ENCODE measurements at places on chromosomes 5 and 9.

- peak; percentile 30 for DNase-seq
These were observed 72.4 kb upstream of the FBXW11 start for GRCh38 chr5:172078726-172079345.

- DNase-seq, result no peak
These were observed 1.4 kb upstream of the N4BP3 start for GRCh38 chr5:178111925-178112324.

- no peak for DNase-seq
These were observed 350.5 kb downstream of the SPOCK1 start for GRCh38 chr5:137148655-137149054.

DNA sequence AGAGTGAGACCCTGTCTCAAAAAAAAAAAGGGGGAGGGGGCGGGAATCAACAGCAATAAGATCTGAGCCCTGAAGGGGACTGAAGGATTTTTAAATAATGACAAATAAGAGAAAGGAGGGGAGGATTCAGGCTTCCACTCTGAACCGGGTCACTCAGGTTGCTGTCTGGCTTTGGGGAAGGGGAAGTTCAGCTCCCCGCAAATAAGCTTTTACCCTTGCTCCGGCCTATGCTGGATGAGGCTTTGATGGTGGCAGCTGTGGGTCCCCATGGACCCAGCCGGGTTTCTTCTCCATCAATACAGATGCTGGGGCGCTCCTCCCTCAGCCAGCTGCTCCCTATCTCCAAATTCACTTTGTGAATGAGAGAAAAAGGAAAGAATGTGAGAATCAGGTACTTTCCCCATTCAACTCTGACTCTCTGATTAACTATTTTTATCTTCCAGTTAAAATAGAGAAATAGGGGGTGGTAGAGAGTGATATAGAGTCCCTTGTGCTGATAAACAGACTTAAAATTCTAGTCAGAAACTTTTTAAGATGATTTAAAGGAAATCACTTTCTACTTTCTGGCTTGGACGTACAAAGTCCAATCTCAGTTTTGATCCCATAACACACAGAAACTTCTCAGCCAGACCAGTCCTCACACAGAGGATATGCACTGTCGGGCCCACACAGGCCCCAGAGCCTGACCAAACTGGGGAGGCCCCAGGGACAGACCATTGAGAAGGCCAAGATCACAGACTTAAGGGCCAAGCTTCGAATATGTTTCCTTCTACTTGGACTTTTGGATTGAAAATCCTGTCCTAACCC, 39.6 kb downstream of the C5orf15 start:
- DNase-seq, result no peak

GRCh38 chr9:135756576-135756975, 54.6 kb downstream of the KCNT1 start:
- DNase-seq, result no peak

DNA sequence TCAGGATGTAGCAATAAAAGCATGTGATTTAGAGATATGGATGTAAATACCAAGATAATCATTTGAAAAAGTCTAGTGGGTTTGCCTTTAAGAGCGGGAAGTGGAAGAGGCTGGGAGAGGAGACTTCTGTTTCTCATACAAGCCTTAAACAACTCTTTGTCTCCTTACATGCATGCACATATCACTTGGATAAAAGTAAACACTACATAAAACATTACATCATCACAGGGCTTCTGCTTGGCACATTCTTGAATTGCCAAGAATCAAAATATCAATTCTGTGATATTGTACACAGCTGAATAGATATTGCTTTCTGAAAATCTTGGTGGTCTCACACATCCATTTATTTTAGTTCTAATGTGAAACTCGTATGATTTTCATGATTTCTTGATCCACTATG, 57.6 kb downstream of the FOXD1 start:
- no peak for DNase-seq

DNA sequence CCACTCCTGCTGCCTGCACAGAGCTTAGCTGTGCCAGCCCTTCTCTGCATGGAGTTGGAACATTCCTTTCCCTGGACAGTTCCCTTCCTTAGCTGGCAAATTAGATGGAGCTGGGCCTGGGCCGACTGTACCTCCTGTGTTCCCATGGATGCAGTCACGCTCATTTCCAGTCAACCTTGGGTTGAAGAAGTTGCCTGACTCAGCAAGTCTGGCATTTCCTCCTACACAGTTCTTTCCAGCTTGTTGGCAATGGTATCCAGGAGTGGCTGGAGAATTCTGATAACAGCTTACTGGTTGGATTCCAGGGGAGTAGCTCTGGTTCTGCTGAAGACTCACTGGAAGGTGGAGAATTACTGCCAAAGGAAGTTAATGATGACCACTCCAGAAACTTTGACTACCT, 9.2 kb upstream of the TAF1L start:
- DNase-seq, result peak; percentile 6

GRCh38 chr5:126931963-126932660, 98.2 kb downstream of the MARCHF3 start:
- DNase-seq, result no peak

GRCh38 chr5:2451100-2451499, 300.4 kb downstream of the IRX2 start:
- no peak for DNase-seq

DNA sequence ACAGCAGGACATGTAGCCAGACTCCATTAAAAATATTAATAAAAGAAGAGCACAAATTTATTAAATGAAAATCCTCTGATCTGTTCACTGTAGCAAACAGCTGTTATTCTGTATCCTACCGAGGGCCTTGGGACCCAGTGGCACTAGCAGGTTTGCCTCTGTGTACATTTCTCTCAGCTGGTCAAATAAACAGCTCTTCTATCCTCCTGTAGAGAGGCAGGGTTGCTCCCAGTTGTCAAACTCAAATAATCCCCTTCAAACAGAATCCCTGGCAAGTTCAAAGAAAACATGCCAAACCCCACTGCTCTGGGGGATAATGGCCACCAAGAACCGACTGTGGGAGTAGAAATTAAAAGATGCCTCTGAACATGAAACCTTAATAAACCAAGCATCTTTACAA, 1262.0 kb upstream of the DMAC1 start:
- no peak for DNase-seq

DNA sequence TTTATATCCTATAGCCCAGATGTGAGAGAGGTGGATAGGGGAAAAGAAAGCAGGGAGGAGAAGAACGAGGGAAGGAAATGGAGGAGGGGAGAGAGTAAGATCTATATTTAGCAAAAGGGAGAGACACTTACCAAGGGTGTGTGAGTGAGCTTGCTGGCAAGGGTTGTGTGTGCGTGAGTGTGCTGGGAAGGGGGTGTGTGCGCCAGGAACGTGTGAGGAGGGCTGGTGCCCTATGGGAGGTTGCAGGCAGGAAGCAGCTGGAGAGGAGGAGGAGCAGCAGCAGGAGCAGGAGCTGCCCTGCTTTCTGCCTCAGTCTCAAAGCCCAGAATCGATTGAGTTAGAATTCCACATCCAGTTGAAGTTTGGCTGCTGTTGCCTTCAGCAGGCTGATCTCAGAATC, 148.3 kb upstream of the RUSC2 start:
- DNase-seq, result peak; percentile 44

- DNase-seq, result no peak
These were observed 72.4 kb downstream of the NEK6 start for GRCh38 chr9:124330011-124330697.

GRCh38 chr5:75568202-75568601, 43.1 kb upstream of the ANKDD1B start:
- no peak for DNase-seq

GRCh38 chr5:29697785-29698414, 1495.6 kb upstream of the CDH6 start:
- no peak for DNase-seq

- DNase-seq, result no peak
These were observed 160.2 kb downstream of the MACROH2A1 start for GRCh38 chr5:135238622-135239452.

DNA sequence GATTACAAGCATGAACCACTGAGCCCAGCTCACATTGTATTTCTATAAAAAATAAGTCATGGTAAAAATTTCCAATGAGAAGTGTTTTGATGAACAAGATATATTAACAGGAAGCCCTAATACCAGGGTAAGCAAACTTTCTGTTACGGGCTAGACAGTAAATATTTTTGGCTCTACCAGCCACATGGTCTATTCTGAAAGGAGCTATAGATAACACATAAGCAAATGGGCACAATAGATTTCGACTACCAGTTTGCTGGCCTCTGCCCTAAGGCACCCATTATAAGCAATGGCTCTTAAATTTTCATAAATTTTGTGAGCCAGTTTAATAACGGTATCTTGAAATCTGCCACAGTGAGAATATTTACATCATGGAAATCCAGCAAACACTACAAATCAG, 8.1 kb downstream of the UBQLN1 start:
- no peak for DNase-seq

GRCh38 chr9:123150708-123151503, 117.4 kb downstream of the GPR21 start:
- no peak for DNase-seq

GRCh38 chr5:127517110-127517479, 345 bp upstream of the PRRC1 start:
- peak; percentile 14 for DNase-seq

GRCh38 chr9:26802921-26803320, 89.7 kb downstream of the CAAP1 start:
- DNase-seq, result no peak

- peak; percentile 6 for DNase-seq
These were observed 11.0 kb downstream of the CDH10 start for GRCh38 chr5:24633715-24634325.

DNA sequence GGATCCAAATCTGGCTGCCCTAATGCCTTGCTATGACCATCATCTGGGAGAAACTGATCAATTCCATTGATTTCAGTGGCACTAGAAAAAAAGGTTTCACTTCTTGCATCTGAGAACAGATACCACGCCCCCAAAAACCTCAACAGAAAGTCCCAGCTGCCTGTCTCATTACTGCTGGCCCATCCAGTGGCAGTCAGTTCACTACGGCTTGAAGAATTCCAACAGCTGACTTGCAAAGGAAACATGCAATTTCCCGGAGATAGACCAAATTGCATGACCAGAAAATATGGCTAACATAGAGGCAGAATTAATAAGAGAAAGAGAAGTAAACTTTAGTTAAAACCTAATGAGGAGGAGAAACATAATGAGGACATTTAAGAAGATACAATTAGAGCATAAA, 48.6 kb downstream of the UGCG start:
- DNase-seq, result no peak

DNA sequence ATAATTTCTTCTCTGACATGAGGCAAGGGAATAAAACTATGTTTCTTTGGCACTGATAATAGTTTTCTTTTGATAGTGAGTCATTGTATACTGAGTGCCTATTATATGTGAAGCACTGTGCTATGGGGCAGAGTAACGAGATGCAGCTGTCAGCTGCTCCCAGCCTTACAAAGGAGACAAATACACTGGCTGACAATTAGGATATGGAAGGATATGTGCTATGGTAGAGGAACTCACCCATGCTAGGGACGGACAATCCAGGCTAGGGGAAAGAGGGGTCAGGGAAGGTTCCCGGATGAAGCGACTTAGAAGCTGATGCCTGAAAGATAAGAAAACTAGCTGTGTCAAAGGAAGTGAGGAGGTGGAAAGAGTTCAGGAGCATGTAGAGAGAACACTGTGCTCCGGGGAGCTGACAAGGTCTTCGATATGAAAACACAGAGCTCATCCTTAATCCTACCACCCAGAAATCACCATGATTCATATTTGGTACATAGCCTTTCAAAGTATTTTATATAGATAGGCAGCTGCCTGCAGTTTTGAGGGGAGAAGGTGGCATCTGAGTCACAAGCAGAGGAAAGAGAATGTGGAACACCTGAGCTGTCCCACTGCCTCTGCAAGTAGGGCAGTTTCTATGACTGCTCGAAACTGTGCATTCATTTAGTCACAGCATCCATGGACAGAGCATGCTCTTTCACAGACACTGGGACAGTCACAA, 12.1 kb downstream of the BSPRY start:
- DNase-seq, result no peak

DNA sequence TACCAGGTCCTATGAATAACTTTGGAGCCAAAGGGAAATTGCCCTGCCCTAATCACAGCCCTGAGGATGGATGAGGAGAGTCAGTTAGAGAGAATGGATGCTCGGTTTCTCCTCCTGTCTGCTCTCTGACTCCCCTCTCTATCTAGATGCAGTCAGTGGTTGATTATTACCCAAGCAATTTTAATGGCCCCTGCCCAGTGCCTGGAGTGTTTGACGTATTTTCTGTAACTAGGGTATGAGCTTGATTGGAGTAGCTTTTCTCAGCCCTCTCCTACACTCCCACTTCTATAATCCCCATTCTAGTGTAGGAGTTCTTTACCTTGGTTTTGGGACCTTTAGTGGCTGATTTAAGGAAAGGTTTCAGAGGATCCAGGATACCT, 60.4 kb downstream of the DOCK2 start:
- DNase-seq, result no peak

DNA sequence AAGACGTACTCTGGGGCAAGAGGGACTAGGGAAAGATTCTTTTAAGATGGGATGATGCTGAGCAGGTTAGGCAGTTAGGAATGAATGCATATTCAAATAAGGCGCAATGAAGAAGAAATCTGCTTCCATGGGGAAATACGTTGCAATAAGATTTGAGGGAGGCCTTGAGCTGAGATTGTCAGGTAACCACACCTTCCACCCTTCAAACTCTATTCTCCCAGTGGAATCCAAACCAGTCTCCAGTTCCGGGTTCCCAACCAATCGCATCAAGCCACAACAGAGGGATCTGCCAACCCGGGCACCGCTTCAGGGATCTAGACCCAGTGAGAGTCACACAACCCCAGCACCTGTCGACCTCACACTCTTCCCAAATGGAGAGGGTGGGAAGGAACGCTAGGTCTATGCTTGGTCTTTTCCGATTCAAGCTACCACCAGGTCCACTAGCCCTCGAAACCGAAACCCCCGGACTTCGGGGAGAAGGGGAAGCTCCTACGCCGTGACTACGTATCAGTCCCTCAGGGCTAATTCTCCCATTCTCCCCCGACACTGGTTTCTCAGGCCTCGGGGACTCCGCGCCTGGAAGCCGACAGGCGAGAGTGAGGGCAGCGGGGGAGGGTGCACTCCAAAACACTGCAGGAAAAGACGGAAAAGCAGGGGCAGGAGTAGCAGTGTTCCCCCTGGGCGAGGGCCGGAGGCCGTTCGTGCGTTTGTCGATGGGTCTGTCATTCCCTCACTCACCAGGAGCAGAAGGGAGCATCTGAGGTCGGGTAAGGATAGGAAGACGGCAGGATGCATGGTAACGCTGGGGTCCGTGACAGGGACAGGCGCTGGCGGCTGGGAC, 534 bp downstream of the ERP44 start:
- peak; percentile 15 for DNase-seq

All from HFF-Myc (cell line).